ENCODE measurements at places on chromosomes 12 and 14.

GRCh38 chr12:121397521-121397920 is 2.4 kb upstream of the RNF34 start:
- H3K36me3 ChIP-seq: no peaks in the 10 kb centered on the region
- no peaks in the 10 kb centered on the region for H3K27me3 ChIP-seq
- no peak overlapping the region for H3K4me3 ChIP-seq
- peaks cover 26% of the 10 kb centered on the region for H3K4me1 ChIP-seq

DNA sequence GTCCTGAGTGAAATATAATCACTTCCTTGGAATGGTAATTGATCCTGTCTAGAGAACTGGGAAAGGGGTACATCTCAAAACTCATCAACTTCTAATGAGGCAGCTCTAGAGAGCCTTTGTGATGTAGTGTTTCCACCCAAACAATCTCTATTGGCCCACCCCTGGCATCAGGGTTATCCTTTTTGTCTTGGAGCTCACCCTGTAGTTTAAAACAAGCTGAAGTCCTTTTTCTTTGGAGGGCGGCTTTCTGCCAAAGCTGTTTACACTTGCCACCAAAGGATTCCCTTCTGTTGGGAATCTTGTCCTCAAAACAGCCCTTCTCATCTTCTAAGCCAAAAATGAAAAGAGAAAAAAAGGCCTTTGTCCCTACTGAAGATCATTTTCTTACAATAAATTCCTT is 60.6 kb upstream of the GTF2A1 start:
- no peak overlapping the region for H3K4me3 ChIP-seq
- H3K36me3 ChIP-seq: no peaks in the 10 kb centered on the region
- no peaks in the 10 kb centered on the region for H3K27me3 ChIP-seq

DNA sequence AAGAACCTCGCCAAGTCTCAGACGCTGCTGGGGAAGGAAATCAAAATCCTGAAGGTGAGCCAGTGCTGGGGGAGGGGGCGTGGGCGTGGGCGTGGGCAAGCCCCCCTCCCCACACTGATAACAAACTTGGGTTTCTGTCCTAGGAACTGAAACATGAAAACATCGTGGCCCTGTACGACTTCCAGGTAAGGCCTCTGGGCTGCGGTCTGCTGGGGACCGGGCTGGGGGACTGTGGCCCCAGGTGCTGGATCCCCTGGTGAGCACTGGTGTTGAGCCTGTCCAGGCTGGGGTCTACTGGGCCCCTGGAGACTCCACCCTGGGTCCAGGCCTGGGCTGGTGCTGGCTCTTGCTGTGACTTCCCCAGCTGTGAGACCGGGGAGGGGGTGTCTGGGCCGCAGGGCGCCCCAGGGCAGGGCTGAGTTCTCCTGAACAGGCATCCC is 1.2 kb downstream of the ULK1 start:
- H3K27ac ChIP-seq: peak overlapping the region; percentile 94
- peaks cover 7% of the 10 kb centered on the region for H3K36me3 ChIP-seq
- peaks cover 4% of the 10 kb centered on the region for H3K4me1 ChIP-seq
- H3K4me3 ChIP-seq: peak overlapping the region; percentile 85

- no peaks in the 10 kb centered on the region for H3K27me3 ChIP-seq
- H3K27ac ChIP-seq: no peak overlapping the region
- H3K4me1 ChIP-seq: no peaks in the 10 kb centered on the region
- H3K4me3 ChIP-seq: no peak overlapping the region
- no peaks in the 10 kb centered on the region for H3K36me3 ChIP-seq
Measured at GRCh38 chr12:112728864-112729263, 62.7 kb upstream of the RPH3A start.

- no peak overlapping the region for H3K4me3 ChIP-seq
- H3K36me3 ChIP-seq: no peaks in the 10 kb centered on the region
- no peaks in the 10 kb centered on the region for H3K4me1 ChIP-seq
- no peak overlapping the region for H3K27ac ChIP-seq
- H3K27me3 ChIP-seq: no peaks in the 10 kb centered on the region
- no peak for DNase-seq
Measured at GRCh38 chr12:109752117-109753053, 38.8 kb downstream of the FAM222A start.

DNA sequence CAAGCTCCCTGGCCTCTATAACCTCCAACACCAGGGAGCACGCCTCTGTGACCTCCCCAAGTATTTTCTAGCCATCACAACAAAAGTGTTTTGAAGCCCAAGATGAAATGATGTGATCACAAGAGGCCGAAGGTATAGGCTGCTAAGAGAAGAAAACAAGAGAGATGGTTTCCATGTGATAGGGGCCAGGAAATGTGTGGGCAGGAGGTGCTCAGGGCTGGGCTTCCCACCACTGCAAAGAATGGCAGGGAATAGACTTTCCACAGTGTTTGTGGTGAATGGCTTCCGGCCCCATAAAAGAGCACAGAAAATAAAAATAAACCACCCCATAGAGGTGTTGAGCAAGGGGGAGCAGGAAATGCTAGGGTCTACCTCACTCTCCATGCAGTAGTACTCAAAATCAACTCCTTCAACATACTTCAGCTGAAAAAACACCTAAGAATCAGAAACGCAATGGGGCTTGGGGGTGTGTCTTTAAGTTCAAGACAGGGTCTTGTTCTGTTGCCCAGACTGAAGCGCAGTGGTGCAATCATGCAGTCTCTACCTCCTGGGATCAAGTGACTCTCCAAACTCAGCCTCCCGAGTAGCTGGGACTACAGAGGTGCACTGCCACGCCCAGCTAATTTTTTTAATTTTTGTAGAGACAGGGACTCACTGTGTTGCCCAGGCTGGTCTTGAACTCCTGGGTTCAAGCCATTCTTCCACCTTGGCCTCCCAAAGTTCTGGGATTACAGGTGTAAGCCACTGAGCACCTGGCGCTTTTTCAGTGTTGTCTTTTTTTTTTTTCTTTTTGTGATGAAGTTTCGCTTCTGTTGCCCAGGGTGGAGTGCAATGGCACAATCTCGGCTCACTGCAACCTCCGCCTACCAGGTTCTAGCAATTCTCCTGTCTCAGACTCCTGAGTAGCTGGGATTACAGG is 27.1 kb downstream of the DAD1 start:
- H3K27ac ChIP-seq: no peak overlapping the region
- H3K36me3 ChIP-seq: peaks cover 4% of the 10 kb centered on the region
- DNase-seq: no peak

- H3K27ac ChIP-seq: peak overlapping the region; percentile 59
- peak overlapping the region; percentile 48 for H3K4me3 ChIP-seq
- H3K27me3 ChIP-seq: no peaks in the 10 kb centered on the region
- no peak for DNase-seq
- H3K36me3 ChIP-seq: no peaks in the 10 kb centered on the region
Measured at GRCh38 chr12:46702581-46703344, 123.0 kb downstream of the SLC38A4 start.

DNA sequence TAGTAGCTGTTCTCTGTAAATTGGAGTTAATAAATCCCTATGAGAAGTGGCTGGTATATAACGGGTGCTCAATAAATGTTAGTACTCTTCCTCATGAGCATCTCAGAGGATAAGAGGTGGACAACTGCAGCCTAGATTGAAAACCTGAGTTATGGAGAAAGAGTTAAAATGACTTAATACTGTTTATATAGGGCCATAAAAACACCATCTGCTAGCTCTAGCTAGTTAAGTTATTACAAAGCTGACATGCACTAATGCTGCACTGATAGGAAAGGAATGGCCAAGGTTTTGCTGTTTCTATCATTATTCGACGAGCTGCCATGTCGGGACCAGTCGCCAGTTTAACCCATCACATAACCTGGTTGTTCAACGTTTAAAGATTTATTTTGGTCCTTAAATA is 72.0 kb upstream of the SEL1L start:
- H3K27ac ChIP-seq: no peak overlapping the region
- H3K4me1 ChIP-seq: no peaks in the 10 kb centered on the region

DNA sequence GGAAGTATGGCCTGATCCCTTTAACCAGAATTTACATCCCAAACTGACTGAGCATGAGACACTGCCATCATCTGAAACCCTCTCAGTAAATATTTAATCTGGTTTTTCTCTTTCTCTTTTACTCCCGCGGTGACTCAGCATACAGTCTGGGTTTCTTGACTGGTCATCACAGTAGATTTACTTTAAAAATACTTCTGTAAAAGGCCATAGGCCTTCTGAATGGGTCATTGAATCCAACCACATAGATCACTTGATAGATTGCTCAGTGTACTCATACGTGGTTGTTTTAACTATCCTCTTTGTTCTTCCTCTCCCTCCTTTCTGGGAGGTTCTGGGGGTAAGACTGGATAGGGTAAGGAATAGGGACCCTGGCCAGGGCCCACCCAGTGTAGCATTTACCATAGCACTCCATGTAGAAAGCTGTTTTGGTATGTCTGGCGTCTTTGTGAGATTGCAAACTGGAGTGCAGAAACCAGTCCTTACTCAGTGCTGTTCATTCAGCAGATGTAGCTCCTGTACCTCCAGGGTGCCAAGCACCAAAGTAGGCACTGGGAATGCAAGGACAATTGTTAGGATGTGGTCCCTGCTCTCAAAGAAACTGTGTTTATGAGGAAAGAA is 165.7 kb downstream of the SRGAP1 start:
- H3K27me3 ChIP-seq: no peaks in the 10 kb centered on the region
- no peak for DNase-seq
- no peak overlapping the region for H3K4me3 ChIP-seq
- no peak overlapping the region for H3K27ac ChIP-seq
- H3K36me3 ChIP-seq: no peaks in the 10 kb centered on the region

DNA sequence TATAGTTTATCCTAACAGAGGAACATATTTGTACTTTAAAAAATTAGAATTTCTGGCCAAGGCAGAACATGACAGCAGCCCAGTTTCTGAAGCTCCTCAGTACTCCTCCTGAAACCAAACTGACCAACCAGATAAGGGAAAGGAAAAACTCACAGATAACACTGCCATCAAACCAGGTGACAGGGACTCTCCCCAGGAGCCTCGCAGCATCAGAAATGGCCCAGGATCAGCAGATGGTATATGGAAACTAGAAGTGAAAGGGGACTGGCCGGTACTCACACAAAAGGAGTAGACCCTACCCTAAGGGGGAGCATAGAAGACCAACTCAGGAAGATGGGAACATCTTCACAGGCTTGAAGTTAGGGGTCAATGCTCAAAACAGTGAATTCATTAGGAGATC is 22.0 kb downstream of the GALC start:
- H3K4me3 ChIP-seq: no peak overlapping the region
- H3K27me3 ChIP-seq: no peaks in the 10 kb centered on the region
- DNase-seq: no peak
- H3K27ac ChIP-seq: no peak overlapping the region
- peaks cover 7% of the 10 kb centered on the region for H3K36me3 ChIP-seq
- no peaks in the 10 kb centered on the region for H3K4me1 ChIP-seq

DNA sequence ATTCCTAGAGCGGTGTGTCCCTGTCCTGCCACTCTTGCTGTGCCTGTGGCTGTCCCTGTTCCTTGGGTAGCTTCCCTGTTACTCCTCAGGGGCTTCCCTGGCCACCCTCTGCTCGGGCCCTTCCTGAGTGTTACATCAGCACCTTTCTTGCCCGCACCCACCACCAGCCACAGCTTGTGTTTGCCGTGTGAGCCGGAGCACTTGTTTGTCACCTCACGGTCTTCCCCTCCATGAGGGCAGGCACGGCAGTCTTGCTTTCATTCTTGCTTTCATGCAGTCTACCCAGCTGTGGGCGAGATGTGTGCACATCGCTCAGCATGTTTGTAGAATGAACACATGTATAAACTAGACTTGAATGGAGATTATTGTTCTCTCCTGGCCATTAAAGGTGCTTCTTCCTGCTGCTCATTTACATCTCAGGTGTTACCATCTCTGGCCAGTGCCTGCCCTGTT is 42.0 kb downstream of the TRAF3 start:
- H3K27ac ChIP-seq: no peak overlapping the region
- no peaks in the 10 kb centered on the region for H3K4me1 ChIP-seq
- no peak overlapping the region for H3K4me3 ChIP-seq
- no peaks in the 10 kb centered on the region for H3K27me3 ChIP-seq
- H3K36me3 ChIP-seq: no peaks in the 10 kb centered on the region

GRCh38 chr12:65415826-65416225 is 137.3 kb downstream of the MSRB3 start:
- no peaks in the 10 kb centered on the region for H3K4me1 ChIP-seq
- no peak overlapping the region for H3K4me3 ChIP-seq
- no peak overlapping the region for H3K27ac ChIP-seq

DNA sequence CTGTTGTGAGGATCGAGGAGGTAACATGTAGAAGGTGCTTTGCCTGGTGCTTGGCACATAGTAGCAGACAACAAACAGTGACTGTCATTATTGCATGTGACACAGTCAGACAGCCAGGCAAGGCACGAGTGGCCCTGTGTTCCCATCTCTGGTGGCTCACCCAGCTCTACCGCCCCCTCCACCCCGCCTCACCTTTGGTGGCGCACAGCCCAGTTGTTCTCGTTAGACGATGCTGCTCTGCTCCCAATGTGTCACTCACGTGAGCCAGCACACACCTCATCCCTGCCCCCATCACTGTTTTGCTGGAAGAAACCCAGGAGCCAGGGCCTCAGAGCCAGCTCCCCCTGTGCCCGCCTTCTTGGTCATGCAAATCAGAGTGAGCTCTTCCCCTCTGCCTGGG is 113.3 kb downstream of the CALM1 start:
- no peak for DNase-seq
- H3K27me3 ChIP-seq: no peaks in the 10 kb centered on the region
- peaks cover 14% of the 10 kb centered on the region for H3K4me1 ChIP-seq
- no peak overlapping the region for H3K4me3 ChIP-seq
- no peak overlapping the region for H3K27ac ChIP-seq
- no peaks in the 10 kb centered on the region for H3K36me3 ChIP-seq

GRCh38 chr12:88182416-88182815 is 40.3 kb downstream of the TMTC3 start:
- H3K27me3 ChIP-seq: no peaks in the 10 kb centered on the region
- DNase-seq: no peak
- H3K27ac ChIP-seq: no peak overlapping the region
- H3K4me3 ChIP-seq: no peak overlapping the region
- H3K36me3 ChIP-seq: peaks cover 20% of the 10 kb centered on the region

- H3K36me3 ChIP-seq: no peaks in the 10 kb centered on the region
- no peak for DNase-seq
- peaks cover 3% of the 10 kb centered on the region for H3K4me1 ChIP-seq
- H3K27ac ChIP-seq: no peak overlapping the region
Measured at GRCh38 chr12:109542014-109542413, 31.3 kb downstream of the MMAB start.

- no peak for DNase-seq
- no peaks in the 10 kb centered on the region for H3K4me1 ChIP-seq
- no peaks in the 10 kb centered on the region for H3K36me3 ChIP-seq
- no peak overlapping the region for H3K4me3 ChIP-seq
Measured at GRCh38 chr14:36626151-36626550, 35.5 kb upstream of the PAX9 start.

- H3K27ac ChIP-seq: no peak overlapping the region
- no peaks in the 10 kb centered on the region for H3K4me1 ChIP-seq
- H3K27me3 ChIP-seq: no peaks in the 10 kb centered on the region
- no peak for DNase-seq
Measured at GRCh38 chr14:50717811-50718210, 49.7 kb upstream of the SAV1 start.

- no peak for DNase-seq
- H3K4me3 ChIP-seq: no peak overlapping the region
- peaks cover 22% of the 10 kb centered on the region for H3K4me1 ChIP-seq
- peak overlapping the region; percentile 26 for H3K27ac ChIP-seq
Measured at GRCh38 chr14:61663312-61663979, 31.9 kb upstream of the HIF1A start.

GRCh38 chr12:51371295-51371953 is 19.8 kb downstream of the GALNT6 start:
- H3K36me3 ChIP-seq: no peaks in the 10 kb centered on the region
- no peaks in the 10 kb centered on the region for H3K27me3 ChIP-seq
- H3K4me3 ChIP-seq: peak overlapping the region; percentile 30

Data from thoracic aorta (tissue), 2 donors.